Stimulated activated CD8-positive, alpha-beta memory T cell treated with anti-CD3 and anti-CD28 coated beads, Interleukin-7, amount 100 ng/mL, for 4 hours (primary cell): ENCODE measurements at places on chromosomes 11 and 22.

DNA sequence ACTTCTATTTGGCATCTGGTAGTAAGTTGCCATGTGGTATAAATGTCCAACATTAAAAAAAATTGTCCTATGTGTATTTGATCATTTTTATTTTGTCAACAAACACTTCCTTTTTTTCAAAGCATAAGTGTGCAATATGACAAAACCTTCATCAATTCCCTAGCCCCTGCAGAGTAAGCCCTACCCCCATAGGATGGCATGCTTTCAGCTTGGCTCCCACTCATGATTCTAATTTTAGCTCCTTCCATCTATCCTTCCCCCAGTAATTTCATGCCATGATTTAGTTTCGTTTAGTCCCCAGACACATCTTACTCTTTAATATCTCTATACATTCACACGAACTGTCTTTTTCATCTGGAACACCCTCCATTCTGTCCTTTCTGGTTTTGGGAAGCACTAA is 250.6 kb upstream of the RAG2 start:
- no peak for DNase-seq

DNA sequence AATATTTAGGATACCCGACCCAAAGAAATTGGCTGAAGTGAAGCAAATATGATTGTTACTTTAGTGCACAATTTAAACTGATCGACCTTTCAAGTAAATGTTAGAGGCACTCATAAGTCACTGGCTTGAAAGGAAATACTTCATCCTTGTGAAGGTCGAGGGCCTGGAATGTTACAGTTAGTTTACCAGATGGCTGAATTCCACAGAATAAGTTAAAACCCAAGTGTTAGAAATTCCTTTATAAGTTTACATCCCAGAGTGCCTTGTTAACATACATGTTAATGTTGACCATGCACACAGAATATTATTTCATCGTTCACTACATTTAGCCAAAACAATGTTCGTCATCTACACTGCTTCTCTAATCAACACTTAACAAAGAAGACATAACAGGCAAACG is 235.5 kb upstream of the ANO3 start:
- DNase-seq: no peak

- DNase-seq: no peak
These were observed 162.1 kb upstream of the RASSF10 start for GRCh38 chr11:12846786-12847615.

GRCh38 chr11:60764879-60765278 is 8.2 kb downstream of the MS4A15 start:
- DNase-seq: no peak

DNA sequence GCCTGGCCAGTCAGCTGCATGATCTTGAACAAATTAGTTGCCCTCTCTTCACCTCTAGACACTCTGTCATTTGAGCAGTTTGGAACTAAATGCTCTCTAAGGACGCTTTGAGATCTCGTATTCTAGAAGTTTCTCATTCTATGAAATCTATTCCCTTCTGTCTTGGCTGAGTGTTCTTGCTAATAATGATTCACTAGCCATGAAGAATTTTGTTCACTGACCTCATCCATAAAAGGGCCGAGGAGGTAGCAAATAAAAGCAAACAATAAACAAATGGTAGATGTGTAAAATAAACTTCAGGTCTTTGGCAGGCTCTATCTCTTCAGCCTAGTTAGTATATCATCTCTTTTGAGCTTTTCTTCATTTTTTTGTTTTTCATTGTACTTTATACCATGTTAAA is 76.6 kb downstream of the USP35 start:
- DNase-seq: no peak

DNA sequence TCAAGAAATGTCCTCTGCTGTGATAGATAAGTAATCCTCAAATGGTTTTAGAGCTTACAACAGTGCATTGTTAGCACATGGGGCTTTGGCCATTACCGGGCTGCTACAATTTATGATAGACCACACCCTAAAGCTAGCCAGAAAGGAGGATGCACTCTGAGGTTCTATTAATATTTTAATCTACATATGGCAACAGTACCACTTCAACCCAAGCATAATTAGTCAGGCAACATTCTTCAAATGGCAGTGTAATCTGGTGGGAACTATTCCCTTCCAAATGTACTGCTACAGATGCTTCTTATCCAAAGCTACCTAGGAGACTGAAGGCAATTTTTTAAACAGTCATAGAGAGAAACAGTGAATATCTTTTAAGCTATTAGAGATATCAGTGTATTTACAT is 697.6 kb downstream of the KCNA4 start:
- no peak for DNase-seq

DNA sequence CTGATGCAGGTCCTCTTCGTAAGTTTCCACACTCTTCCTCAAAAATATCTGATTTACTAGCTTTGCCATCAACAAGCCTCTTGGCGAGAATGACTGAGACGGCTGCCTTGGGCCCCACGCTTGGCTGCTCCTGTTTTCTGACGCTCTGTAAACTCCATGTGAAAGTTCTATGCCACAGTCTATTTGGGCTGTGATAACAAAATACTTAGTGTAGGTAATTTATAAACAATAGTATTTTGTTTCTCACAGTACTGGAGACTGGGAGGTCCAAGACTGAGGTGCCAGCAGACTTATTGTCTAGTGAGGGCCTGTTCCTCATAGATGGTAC is 123.2 kb upstream of the SORL1-AS1 start:
- DNase-seq: no peak

DNA sequence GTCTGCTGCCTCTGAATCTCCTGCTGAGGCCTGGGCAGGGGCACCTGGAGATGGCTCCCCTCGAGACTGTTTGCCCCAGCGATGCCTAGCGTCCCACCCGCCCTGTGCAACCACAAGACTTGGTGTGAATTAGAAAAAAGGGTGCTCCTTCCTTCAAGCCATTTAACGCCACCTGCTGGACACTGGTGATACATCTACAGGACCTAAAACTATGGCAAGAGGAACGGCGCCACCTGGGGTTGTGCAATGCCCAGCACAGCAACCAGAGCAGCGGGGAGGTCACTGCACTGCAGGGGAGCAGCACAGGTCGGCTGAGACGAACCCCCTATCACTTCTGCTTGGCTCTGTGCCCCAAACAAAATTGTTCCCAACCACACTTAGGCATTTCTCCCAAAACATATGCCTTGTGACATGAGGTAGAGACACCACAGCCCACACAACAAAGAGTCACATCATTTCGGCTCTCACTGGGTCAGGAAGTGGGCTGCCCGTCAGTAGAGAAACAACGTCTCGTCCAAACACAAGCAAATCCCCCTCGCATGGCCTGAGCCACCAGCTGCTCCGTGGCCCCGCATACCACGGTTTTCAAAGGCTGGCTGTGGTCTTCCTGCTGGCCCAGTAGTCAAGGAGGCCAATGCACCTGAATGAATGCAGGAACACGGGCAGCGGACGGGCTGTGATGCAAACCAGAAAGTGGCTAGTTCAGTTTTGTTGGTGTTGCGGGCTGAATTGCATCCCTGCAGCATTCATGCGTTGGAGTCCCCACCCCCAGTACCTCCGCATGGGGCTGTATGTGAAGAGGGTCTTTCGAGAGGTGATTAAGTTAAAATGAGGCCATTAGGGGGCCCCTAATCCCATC is 171.9 kb downstream of the SHANK2 start:
- no peak for DNase-seq

DNA sequence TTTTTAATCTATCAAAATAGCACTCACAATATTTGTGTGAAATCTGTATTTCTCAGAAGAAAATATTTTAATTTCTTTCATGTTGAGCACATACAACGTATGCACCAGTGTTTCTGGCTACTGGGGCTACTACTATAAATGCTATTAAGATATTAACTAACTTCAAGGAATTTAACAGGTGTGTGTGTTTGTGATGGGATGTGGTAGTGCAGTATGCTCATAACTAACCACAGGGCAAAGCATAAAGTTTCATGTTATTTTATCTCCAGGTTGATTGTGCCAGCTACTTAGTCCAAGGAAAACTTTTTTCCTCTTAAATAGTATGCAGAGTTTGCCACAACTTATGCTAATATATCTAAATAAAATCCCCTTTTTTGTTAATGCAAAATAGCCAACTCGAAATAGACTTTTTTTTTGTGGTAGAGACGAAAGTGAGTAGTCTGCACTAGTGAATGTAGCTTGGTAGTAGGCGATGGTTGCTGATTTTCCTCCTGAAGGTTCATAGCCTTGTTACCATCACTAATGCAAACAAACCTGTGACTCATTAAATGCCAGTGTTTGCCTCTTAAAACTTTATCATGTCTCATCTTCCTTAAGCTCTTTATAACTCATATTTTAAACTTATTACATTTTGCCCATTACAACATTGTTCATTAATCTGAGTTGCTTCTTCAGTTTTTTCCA is 565.5 kb upstream of the ANO3 start:
- DNase-seq: no peak
